ENCODE measurements at places on chromosomes 7 and 10. TPM values are rescaled to one million over a fixed set of nuclear protein-coding genes. Genes with fewer than 3 reads are reported as not detected.

GRCh38 chr10:64733980-64734379 lies 1212.8 kb downstream of the REEP3 start:
- H3K27me3 ChIP-seq = no peaks in the 10 kb centered on the region
- H3K4me1 ChIP-seq = peaks cover 4% of the 10 kb centered on the region
- peak; percentile 45 for DNase-seq
- H3K36me3 ChIP-seq = no peaks in the 10 kb centered on the region
- H3K4me3 ChIP-seq = no peak overlapping the region

GRCh38 chr7:128450409-128450808 lies 5.3 kb upstream of the HILPDA start:
- peaks cover 7% of the 10 kb centered on the region for H3K4me1 ChIP-seq
- H3K4me3 ChIP-seq = no peak overlapping the region
- H3K27me3 ChIP-seq = no peaks in the 10 kb centered on the region
- no peaks in the 10 kb centered on the region for H3K36me3 ChIP-seq

DNA sequence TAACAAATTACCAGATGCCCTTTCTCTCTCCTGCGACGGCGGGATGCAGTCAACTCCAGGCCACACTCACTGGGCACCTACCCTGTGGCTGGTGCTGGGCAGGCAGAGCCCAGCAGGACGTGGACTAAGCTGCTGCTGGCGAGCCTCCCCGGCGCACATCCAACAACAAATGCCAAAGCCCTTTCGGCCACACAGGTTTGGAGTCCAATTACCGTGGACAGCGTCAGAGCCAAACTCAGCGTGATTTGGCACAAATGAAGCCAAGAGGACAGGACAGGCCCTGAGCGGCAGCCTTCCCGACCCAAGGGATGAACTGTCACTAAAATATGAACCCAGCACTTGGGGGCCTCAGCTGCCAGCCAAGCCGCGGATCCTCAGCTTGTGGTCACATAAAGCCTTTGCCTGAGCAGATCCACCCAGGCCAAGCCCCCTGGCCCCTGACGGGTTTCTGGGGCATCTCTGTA lies 28.4 kb downstream of the DAGLB start:
- H3K4me1 ChIP-seq = no peaks in the 10 kb centered on the region
- H3K4me3 ChIP-seq = no peak overlapping the region
- H3K27me3 ChIP-seq = no peaks in the 10 kb centered on the region
- no peak overlapping the region for H3K27ac ChIP-seq

- H3K36me3 ChIP-seq = no peaks in the 10 kb centered on the region
- no peaks in the 10 kb centered on the region for H3K4me1 ChIP-seq
- H3K27me3 ChIP-seq = no peaks in the 10 kb centered on the region
These were observed 131.9 kb downstream of the SDK1 start for GRCh38 chr7:3432911-3433310.

GRCh38 chr7:154463794-154464193 lies 411.6 kb downstream of the DPP6 start:
- H3K4me3 ChIP-seq = no peak overlapping the region
- no peaks in the 10 kb centered on the region for H3K36me3 ChIP-seq
- DNase-seq = no peak
- no peaks in the 10 kb centered on the region for H3K4me1 ChIP-seq

- no peak for DNase-seq
- no peaks in the 10 kb centered on the region for H3K27me3 ChIP-seq
- no peak overlapping the region for H3K4me3 ChIP-seq
- H3K27ac ChIP-seq = no peak overlapping the region
These were observed 175.4 kb downstream of the SORCS3 start for GRCh38 chr10:104816501-104816900.

DNA sequence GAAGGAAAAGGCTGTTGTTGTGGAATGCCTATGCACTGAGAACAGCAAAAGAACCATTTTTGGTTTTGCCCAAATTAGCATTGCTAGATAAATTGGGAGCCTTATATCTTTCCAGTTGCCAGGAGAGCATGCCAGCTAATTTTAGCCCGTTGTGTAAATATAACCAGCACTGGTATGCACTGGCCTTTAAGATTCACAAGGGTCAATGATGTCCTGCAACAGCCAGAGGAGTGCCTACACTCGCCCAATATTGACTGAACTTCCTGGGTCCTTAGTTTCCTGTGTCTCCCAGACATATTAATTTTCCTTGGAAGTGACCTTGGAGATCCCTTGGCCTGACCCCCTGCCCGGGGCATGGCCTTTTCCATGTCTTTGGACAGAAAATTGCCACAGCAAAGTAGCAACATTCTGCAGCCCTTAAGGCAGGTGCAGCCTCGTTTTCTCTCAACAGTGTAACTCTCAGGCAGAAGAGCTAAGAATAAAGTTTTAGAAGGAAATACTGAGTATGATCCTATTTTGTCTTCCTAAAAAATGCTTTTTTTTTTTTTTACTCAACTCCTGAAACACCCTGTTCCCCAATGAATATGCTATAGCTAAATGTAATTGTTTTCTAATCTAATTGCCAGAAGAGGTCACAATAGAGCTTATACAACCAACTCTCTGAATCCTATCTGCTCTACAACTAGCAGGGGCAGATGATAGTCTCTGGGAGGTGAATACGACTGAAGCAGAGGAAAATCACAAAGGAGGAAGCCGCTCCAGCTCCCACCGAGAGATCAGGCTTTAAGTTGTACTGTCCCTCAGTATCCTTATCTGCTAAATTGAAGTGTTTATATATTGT lies 131.9 kb upstream of the PCGF5 start:
- no peaks in the 10 kb centered on the region for H3K4me1 ChIP-seq
- H3K4me3 ChIP-seq = no peak overlapping the region
- peak; percentile 18 for DNase-seq
- no peaks in the 10 kb centered on the region for H3K36me3 ChIP-seq

- DNase-seq = no peak
- no peaks in the 10 kb centered on the region for H3K4me1 ChIP-seq
- H3K36me3 ChIP-seq = no peaks in the 10 kb centered on the region
- no peak overlapping the region for H3K4me3 ChIP-seq
- no peak overlapping the region for H3K27ac ChIP-seq
- peaks cover 2% of the 10 kb centered on the region for H3K27me3 ChIP-seq
These were observed 248.5 kb downstream of the DNAJB6 start for GRCh38 chr7:157585113-157585861.

- H3K27ac ChIP-seq = no peak overlapping the region
- no peaks in the 10 kb centered on the region for H3K36me3 ChIP-seq
- peaks cover 6% of the 10 kb centered on the region for H3K27me3 ChIP-seq
- DNase-seq = no peak
These were observed 3.5 kb upstream of the SCIN start for GRCh38 chr7:12567015-12567414.

- no peaks in the 10 kb centered on the region for H3K4me1 ChIP-seq
- no peak overlapping the region for H3K27ac ChIP-seq
- DNase-seq = no peak
These were observed 73.4 kb downstream of the GOLGA7B start for GRCh38 chr10:97923057-97923456.

DNA sequence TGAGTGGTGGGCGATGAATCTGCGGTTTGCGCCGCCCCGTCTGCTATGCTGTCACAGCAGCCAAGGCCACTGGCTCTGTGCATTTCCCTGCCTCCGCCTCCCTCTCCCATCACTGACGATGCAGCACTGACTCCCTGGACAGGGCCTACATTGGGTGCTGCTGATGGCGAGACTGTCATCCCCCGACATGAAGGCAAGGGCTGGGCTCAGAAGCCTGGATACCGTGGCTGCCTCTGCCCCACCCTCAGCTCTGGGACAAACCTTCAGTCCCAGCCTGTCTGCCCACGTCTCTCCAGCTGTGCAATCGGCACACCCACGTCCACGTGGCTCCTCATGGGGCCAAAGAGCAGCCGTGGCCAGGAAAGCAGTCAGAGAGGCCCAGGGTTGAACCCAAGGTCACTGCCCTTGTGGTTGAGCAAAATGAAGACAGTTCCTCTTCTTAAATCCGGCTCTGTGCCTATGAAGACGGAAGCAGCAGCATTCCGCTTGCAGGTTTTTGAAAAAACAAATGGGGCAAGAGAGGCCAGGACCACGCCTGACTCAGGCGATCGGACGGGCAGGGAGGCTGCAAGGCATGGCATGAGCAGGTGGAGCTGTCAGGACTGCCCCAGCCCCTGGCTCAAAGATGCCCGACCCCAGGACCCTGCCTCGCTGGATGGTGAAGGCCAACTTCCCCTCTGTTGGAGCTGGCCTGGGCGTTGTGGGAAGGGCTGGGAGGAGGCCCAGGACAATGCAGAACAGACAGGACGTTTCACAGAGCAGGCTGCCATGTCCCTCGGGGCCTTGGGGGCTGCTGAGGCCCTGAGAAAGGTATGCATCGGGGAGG lies 517.5 kb downstream of the DNAJB6 start:
- no peak overlapping the region for H3K27ac ChIP-seq
- H3K27me3 ChIP-seq = no peaks in the 10 kb centered on the region
- no peaks in the 10 kb centered on the region for H3K4me1 ChIP-seq
- H3K36me3 ChIP-seq = no peaks in the 10 kb centered on the region

DNA sequence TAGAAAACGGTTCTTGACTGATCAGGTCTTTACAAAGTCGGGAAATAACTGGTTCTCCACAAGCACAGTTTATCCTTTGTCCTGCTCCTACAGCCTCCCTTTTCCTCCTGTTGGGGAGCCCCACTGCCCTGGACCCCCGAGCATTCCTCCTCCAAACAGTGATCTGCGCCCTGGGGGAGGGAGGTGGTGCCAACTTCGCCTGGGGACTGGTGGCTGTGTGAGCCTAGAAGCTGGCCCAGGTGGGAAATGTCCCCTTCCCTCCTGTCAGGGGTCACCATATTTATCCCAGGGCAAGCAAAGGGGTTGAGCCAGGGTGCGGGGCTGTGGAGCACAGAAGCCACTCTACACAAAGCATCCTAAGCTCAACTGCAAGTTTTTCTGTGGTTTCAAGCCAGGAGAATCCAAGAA lies 5.2 kb downstream of the HMX3 start:
- H3K4me1 ChIP-seq = no peaks in the 10 kb centered on the region
- no peak overlapping the region for H3K27ac ChIP-seq
- no peak overlapping the region for H3K4me3 ChIP-seq
- no peaks in the 10 kb centered on the region for H3K36me3 ChIP-seq
- H3K27me3 ChIP-seq = peaks cover 89% of the 10 kb centered on the region

- no peaks in the 10 kb centered on the region for H3K36me3 ChIP-seq
- H3K4me3 ChIP-seq = no peak overlapping the region
- H3K27me3 ChIP-seq = no peaks in the 10 kb centered on the region
These were observed 151.3 kb upstream of the FAM20C start for GRCh38 chr7:40799-41750.

DNA sequence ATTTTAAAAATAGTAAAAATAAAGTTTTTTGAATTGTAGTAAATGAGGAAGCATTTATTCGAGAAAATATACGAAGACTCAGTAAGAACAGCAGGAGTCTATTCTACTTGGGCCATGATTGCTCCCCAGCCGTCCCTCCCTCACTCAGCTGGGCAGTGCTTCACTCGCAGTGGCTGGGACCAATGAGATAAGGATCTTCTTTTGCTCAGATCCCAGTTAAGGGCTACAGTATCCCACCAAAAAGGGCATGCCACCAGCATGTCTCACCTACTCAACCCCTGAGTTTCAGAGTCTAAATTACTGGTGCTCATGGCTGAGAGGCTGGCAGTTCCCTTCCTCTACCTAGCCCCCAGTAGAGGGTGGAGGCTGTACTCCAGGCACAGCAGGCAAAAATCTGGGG lies 455.7 kb upstream of the PFKP start:
- no peak overlapping the region for H3K4me3 ChIP-seq
- H3K4me1 ChIP-seq = no peaks in the 10 kb centered on the region
- H3K27me3 ChIP-seq = no peaks in the 10 kb centered on the region
- H3K27ac ChIP-seq = no peak overlapping the region

- H3K36me3 ChIP-seq = no peaks in the 10 kb centered on the region
- H3K4me3 ChIP-seq = peak overlapping the region; percentile 36
- no peaks in the 10 kb centered on the region for H3K4me1 ChIP-seq
- H3K27me3 ChIP-seq = no peaks in the 10 kb centered on the region
- DNase-seq = peak; percentile 88
- no peak overlapping the region for H3K27ac ChIP-seq
These were observed 67.9 kb upstream of the PDZD8 start for GRCh38 chr10:117442944-117443685.

DNA sequence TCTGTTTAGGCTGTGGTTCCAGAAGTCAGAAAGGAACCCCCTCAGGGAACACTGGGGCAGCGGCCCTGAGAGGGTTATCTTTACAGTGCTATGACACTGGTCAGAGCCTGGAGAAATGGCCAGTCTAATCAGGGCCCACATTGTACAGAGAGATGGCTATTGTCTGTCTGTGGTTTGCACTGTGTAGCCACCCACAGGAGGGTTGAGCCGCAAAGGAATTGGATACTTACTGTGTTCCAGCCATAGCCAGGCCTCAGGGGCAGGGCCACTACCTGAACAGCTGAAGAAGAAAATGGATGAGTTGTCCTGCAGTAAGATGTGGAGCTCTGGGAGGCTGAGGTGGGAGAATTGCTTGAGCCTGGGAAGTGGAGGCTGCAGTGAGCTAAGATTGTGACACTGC lies 47.5 kb upstream of the PODXL start:
- H3K4me3 ChIP-seq = no peak overlapping the region
- no peak overlapping the region for H3K27ac ChIP-seq
- no peak for DNase-seq
- no peaks in the 10 kb centered on the region for H3K27me3 ChIP-seq
- H3K36me3 ChIP-seq = no peaks in the 10 kb centered on the region

- no peak overlapping the region for H3K4me3 ChIP-seq
- H3K36me3 ChIP-seq = no peaks in the 10 kb centered on the region
- H3K4me1 ChIP-seq = no peaks in the 10 kb centered on the region
- DNase-seq = no peak
- no peaks in the 10 kb centered on the region for H3K27me3 ChIP-seq
These were observed 65.0 kb upstream of the TES start for GRCh38 chr7:116145245-116145852.

GRCh38 chr7:46145412-46145811 lies 224.3 kb upstream of the IGFBP3 start:
- no peaks in the 10 kb centered on the region for H3K4me1 ChIP-seq
- no peaks in the 10 kb centered on the region for H3K36me3 ChIP-seq
- DNase-seq = peak; percentile 86

- H3K36me3 ChIP-seq = no peaks in the 10 kb centered on the region
- no peaks in the 10 kb centered on the region for H3K27me3 ChIP-seq
- H3K4me3 ChIP-seq = no peak overlapping the region
These were observed 163.1 kb downstream of the GFRA1 start for GRCh38 chr10:116109881-116110280.

GRCh38 chr10:86357676-86358075 lies 8.9 kb downstream of the GRID1 start:
- no peaks in the 10 kb centered on the region for H3K27me3 ChIP-seq
- H3K4me3 ChIP-seq = no peak overlapping the region
- no peaks in the 10 kb centered on the region for H3K36me3 ChIP-seq
- DNase-seq = no peak
- peaks cover 2% of the 10 kb centered on the region for H3K4me1 ChIP-seq
- no peak overlapping the region for H3K27ac ChIP-seq

The LIPK gene
- not detected for total RNA-seq

The SGCE gene
- 59.6 TPM for total RNA-seq

The CABCOCO1 gene
- total RNA-seq = 2.3 TPM

The ANKRD7 gene
- 3.0 TPM for total RNA-seq

The C7orf33 gene
- total RNA-seq = not detected

The TDRD1 gene
- 0.88 TPM for total RNA-seq

The GNAT3 gene
- not detected for total RNA-seq

The EBF3 gene
- total RNA-seq = 0.98 TPM

The CLCN1 gene
- total RNA-seq = 0.35 TPM

The MACROH2A2 gene
- total RNA-seq = 21.7 TPM

The OR6V1 gene
- not detected for total RNA-seq

The PNLIPRP1 gene
- total RNA-seq = not detected

The SAMD9L gene
- total RNA-seq = 14.9 TPM

All from kidney (tissue), 22 donors.